ENCODE measurements at places on chromosomes 4 and X.

GRCh38 chrX:40174854-40175510 lies 77.2 kb upstream of the BCOR start:
- DNase-seq: no peak

- no peak for DNase-seq
Measured at GRCh38 chr4:129972257-129972656, 876.3 kb downstream of the C4orf33 start.

DNA sequence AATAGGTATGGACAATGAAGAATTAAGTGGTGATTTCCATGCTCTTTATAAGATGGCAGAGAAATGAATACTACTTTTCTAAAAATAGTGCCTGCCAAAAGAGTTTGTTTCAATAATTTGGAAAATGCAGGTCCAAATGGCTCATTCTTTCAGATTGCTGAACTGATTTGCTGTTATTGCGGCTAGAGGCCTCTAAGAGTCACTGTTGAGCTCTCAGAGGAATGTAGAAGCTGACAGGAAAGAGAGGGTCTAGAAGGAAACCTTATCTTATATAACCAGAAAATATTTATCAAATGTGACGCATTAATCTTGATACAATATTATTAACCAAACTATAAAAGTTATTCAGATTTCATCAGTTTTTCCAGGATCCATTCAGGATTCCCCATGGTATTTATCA lies 65.7 kb upstream of the PAGE1 start:
- no peak for DNase-seq

DNA sequence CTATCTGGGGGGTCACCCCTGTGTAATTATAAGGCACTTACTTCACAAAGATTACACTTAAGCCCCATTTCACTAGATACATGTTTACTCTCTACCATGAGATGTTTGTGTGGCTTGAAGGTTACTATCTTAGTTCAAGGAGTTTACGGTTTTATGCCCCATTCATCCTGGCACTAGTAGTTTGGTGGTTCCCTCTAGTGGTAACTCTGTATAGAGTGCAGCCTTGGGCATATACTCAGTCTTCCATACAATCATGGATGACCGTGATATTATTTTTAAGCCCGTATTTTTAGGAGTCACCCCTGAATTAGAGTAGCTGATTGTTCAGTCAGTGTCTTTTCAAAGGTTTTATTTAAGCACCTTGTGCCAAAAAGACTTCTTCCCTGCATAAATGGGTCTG lies 109.9 kb upstream of the FAM47C start:
- no peak for DNase-seq

DNA sequence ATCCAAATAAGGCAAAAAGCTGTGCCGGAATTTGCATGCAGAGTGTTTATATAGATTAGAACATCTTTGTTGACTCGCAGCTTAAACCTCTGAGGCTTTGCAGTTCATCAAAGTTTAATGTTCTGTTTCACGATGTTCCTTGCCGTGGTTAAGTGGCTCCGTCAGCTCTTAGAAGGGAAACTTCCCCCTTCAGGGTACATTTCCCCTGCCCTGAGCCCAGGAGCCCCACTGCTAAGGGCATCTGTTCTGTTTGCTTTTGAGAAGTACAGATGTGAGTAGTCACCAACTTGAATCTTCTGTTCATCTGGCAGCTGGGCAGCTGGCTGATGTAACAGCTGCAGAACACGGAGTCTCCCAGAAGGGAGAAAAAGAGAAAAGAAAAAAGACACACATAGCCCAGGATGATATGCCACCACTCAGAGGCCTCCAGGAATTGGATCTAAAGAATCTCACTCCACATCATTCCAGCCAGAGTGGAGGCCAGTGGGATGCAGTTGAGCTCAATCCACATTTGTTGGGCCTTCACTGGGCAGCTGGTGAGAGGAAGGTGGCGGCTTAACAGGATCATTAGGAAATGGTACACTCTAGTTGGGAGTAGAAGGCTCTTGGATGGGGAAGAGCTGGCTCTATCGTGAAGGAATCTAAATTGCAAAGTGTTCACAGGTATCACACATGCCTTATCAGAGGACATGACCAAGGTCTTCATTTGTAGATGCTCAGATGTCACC lies 178.7 kb upstream of the RBPJ start:
- DNase-seq: no peak

DNA sequence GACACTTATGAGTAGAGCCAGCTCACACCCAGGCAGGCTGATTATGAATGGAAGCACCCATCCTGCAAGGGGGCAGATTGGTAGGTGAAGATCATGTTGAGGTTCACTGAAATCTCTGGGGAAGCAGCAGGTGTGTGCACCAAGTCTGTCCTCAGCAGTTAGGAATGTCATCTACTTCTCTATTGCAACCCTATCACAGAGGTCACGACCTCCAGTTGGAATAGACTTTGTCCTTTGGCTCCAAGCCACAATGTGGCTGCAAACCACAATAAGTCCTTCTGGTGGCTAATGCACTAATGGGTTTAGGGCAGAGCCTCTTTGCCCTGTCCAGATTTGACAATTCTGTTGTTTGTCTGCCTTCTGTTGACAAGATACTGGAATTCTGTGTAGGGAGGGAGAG lies 1056.7 kb downstream of the PCDH19 start:
- no peak for DNase-seq

DNA sequence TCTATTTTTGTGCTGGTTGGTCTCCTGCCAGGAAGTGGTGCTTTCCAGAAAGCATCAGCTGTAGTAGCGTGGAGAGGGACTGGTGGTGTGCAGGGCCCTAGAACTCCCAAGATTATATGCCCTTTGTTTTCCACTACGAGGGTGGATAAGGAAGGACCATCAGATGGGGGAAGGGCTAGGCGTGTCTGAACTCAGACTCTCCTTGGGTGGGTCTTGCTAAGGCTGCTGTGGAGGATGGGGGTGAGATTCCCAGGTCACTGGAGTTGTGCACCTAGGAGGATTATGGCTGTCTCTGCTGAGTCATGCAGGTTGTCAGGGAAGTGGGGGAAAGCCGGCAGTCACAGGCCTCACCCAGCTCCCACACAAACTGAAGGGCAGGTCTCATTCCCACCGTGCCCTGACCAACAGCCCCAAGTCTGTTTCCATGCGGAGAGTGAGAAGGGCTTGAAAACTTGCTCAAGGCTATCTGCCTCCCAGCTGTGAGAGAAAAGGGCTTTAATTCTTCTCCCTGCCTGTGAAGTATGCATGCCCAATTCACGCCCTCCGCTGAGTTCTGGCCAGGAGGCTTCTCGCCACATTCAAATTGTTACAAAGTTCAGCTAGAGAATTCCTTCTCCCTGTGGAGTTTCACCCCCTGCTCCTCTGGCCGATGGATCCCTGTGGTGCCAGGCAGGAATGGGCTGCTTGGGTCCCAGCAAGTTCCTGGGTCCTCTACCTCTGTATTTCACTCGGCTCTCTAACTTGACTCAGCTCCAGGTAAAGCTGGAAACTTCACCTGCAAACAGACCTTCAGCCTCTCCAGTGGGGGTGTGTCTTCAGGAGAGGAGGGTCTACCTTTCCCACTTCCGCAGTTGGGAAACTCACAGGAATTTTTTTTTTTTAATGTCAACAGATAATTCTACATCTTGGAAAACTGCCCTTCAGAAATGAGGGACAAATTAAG lies 7.7 kb upstream of the CSTF2 start:
- no peak for DNase-seq

- no peak for DNase-seq
Measured at GRCh38 chr4:40258627-40259026, 61.8 kb downstream of the RHOH start.

GRCh38 chrX:56761167-56761566 lies 32.1 kb downstream of the NBDY start:
- DNase-seq: no peak

DNA sequence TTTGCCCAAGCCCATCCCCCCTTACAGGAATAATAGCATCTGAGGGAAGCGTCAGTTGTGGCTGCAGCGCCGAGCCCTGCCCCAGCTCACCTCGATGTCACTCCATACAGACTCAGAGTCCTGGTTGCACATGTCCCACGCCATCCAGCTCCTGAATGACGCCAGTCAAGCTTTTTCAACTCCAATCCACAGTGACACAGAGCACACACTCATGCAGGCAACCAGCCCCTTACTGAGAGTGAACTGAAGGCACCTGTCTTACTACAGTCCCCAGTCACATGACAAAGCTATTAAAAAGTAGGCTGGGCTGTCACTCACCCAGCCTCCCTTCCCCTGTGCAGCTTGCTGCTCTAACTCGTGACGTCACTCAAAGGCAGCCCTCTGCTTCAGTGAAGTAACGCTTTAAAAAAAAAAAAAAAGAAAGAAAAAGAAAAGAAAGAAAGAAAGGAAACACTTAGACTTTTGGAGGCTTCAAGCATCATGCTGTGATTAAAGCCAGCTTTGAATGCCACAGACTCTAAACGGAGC lies at the start of gene PPARGC1A:
TSS of gene PPARGC1A (minus strand) at position 234 of the 528 bp plus-strand sequence. CDS start at position 144, 90 bp downstream.
- DNase-seq: no peak

DNA sequence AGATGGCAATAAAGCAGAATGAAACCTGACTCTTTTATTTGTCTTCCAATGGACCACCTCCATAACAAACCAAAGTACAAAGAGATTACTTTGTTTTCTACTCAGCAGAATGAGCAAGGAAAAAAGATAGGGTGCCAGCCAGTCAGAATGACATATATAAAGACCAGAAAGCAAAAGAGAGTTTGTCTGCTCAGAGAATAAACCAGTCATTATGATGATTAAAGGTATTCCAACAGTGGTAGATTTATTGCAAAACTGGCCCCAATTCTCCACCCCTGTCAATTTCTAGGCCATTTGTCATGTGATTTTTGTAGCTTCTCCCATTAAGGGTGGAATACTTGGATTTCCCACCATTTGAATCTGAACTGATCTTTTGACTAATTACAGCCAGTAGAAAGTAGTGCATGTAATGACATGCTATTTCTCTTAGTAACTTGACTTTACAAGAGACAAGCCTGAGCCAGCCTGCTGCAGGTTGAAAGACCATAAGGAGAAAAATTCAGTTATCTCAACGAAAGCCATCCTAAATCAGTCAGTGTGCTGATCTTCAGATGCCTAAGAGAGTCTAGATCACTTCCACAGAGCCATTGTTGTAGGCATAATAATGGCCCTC lies 203.1 kb downstream of the EPHA5 start:
- no peak for DNase-seq

GRCh38 chr4:123599920-123600810 lies 203.6 kb downstream of the SPRY1 start:
- peak; percentile 9 for DNase-seq

- no peak for DNase-seq
Measured at GRCh38 chr4:121243485-121243884, 79.4 kb upstream of the TNIP3 start.

DNA sequence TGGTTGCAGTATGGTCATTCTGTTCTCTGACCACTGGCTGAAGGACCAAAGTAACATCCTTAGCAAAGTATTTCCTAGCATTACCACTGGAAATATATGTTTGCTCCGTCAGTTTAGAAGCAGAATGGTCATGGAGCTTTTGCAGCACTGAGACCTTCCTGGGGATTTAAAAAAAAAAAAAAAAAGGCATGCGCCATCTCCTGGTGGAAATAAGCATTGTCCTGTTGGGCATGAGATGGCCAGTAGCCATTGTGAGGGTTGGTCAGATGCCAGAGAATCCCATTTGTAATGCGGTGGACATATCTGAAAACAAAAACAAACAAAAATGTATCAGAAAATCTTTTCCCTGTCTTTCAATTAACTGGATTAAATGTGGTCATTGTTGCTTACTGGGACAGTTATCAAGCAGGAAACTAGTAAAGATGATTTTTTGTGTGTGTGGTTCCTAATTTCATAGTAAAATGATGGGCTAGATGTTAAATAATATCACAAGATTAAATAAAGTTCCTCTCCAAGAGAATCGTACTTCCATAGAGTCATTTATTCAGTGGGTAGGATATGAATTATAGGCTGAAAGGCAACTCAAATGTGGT lies 139.6 kb downstream of the SOWAHB start:
- no peak for DNase-seq

DNA sequence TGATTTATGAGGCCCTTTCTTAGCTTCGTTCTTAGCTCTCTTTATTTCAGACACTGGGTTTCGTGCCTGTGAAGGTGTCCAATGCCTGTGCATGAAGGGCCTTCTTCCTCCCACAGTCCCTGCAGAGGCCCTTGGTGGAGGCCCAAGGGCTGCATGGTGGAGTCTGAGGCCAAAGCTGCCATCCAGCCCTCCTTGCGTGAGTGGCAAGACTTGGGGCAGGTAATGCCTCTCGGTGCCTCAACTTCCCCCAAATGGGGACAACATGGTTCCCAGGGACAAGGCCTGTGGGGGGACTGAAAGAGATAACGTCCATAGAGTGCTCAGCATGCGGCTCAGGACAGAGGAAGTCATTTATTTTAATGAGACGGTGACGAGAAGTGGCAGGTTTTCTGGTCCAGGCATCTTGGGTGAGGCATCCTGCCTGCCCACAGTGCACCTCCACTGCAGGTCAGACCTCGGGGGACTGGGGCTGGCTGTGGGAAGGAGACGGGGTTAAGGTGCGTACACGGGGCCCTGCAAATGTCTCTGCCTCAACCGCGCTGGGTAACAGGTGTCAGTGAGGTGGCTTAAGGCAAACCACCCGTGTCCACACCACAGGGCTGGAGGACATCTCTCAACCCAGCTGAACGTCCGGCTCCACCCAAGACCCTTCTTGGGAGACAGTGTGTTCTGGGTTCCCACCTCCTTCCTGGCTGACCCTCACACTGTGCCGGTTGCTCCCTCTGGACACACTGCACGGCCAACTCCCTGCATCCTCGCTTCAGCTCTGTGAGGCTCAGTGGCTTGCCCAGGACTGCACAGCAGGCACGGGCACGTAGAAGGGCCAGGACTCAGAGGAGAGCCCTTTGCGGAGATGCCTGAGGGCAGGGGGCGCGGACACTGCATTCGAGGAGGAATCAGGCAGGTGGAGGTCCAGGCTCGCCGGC lies 50.5 kb downstream of the PSAPL1 start:
- DNase-seq: no peak

GRCh38 chr4:184574861-184575260 lies 74.4 kb downstream of the CASP3 start:
- no peak for DNase-seq

GRCh38 chrX:74422576-74423288 lies 1.4 kb downstream of the SLC16A2 start:
- DNase-seq: no peak

DNA sequence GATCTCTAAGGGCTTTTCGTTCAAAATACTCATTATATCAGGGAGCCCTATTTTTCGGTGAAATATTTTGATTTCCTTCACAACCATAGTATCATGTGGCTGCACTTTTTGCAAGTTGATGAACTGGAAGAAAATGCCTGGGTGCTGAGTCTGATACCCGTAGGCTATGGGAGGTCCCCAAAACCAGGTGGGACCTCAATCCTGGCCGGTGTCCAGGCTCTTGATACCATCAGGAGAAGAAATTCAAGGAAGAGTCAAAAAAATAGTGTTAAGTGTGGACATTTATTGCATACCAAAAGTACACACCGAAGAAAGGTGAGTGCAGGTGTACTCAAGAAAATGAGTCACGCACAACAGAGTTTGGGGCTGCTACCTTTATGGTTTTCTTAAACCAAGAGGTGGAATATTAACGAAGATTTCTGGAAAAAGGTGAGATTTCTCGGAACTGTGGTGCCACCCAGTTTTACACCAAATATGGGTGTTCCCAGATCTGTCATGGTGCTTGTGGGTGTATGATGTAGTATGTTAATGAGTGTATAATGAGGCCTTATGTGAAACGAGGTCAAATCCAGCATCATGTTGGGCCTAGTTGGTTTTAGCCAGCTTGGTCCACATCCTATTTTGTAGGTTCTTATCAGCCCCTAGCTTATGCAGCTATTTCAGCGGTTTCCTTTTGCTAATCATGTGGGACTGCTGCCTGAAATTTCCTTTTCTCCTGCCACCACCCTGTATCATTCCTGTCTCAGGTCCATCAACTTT lies 29.9 kb downstream of the VCX2 start:
- DNase-seq: no peak

GRCh38 chr4:3461515-3462291 lies 1.4 kb upstream of the DOK7 start:
- DNase-seq: no peak

- no peak for DNase-seq
Measured at GRCh38 chr4:155114790-155115189, 93.6 kb upstream of the NPY2R start.

Data from stimulated activated CD8-positive, alpha-beta memory T cell treated with anti-CD3 and anti-CD28 coated beads, Interleukin-4, amount 100 ng/mL, for 1 hour (primary cell).